Ovary (tissue), 10 donors: ENCODE measurements at places on chromosomes 7 and 10. TPM values are rescaled to one million over a fixed set of nuclear protein-coding genes. Genes with fewer than 3 reads are reported as not detected.

GRCh38 chr7:73981933-73982332 lies 46.0 kb upstream of the ELN start:
- DNase-seq: no peak
- no peaks in the 10 kb centered on the region for H3K27me3 ChIP-seq
- H3K36me3 ChIP-seq: no peaks in the 10 kb centered on the region
- H3K4me3 ChIP-seq: no peak overlapping the region
- peaks cover 3% of the 10 kb centered on the region for H3K4me1 ChIP-seq
- no peak overlapping the region for H3K27ac ChIP-seq

The PKD2L1 gene
- total RNA-seq: not detected

DNA sequence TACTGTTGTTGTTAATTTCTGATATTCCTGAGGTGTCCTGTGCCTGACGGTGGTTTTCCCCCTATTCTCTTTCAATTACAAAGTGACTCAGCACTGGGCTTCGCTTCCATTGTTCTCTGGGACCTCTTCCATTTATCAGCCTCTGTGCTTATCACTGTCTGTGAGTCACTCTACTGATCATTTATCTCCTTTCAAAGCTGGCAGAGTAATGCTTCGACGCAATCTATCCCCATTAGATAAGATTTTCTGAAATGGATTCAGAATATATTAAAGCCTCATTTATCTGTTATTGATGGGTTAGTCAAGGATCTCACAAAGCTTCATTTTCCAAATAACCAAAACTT lies 679.2 kb downstream of the SDK1 start:
- H3K4me1 ChIP-seq: no peaks in the 10 kb centered on the region
- no peak overlapping the region for H3K4me3 ChIP-seq
- H3K27me3 ChIP-seq: no peaks in the 10 kb centered on the region
- H3K36me3 ChIP-seq: no peaks in the 10 kb centered on the region
- no peak for DNase-seq
- H3K27ac ChIP-seq: no peak overlapping the region

GRCh38 chr10:110035070-110035921 lies 27.5 kb downstream of the ADD3 start:
- DNase-seq: no peak
- no peak overlapping the region for H3K27ac ChIP-seq

DNA sequence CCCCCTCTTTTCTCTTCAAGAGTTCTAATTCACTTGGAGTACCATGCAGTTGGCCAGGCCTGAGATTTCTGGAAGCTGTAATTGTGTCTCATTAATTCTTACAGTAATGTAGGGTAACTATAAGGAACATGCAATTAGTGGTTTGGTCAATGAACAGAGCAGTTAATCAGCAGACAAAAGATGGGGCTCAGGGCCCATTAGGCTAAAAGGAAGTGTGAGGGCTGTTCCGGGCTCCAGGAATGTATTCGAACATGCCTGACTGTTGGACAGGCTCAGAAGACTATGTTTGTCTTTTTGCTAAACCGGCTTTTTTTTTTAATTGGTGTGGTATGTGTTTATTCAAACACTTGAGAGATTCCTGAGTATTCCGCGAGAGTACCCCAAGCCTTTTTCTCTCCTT lies 42.5 kb upstream of the FZD8 start:
- H3K27me3 ChIP-seq: no peaks in the 10 kb centered on the region
- no peaks in the 10 kb centered on the region for H3K36me3 ChIP-seq
- no peaks in the 10 kb centered on the region for H3K4me1 ChIP-seq
- H3K27ac ChIP-seq: no peak overlapping the region
- no peak overlapping the region for H3K4me3 ChIP-seq
- DNase-seq: no peak

The GBX1 gene
- not detected for total RNA-seq

GRCh38 chr7:141402277-141402996 lies 148.8 kb upstream of the AGK start:
- no peaks in the 10 kb centered on the region for H3K27me3 ChIP-seq
- no peaks in the 10 kb centered on the region for H3K4me1 ChIP-seq
- no peak overlapping the region for H3K27ac ChIP-seq

DNA sequence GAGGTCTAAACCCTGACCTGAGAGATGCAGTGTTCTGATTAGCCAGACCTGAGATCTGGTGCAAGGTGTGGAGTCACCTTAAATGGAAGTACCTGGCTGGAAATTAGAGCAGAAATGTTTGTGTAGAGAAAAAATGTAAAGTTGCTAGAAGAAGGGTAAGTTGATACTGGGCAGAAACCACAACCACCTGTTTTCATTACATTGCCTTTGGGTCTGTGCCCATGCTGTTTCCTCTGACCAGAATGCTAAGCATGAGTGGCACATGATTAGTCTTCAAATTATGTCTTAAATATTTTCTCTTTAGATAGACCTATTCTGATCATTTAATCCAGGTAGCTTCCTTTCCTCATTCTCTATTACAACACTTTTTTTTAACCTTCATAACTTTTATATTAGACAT lies 69.0 kb downstream of the CASD1 start:
- no peaks in the 10 kb centered on the region for H3K4me1 ChIP-seq
- H3K36me3 ChIP-seq: no peaks in the 10 kb centered on the region
- H3K4me3 ChIP-seq: no peak overlapping the region
- no peak overlapping the region for H3K27ac ChIP-seq

DNA sequence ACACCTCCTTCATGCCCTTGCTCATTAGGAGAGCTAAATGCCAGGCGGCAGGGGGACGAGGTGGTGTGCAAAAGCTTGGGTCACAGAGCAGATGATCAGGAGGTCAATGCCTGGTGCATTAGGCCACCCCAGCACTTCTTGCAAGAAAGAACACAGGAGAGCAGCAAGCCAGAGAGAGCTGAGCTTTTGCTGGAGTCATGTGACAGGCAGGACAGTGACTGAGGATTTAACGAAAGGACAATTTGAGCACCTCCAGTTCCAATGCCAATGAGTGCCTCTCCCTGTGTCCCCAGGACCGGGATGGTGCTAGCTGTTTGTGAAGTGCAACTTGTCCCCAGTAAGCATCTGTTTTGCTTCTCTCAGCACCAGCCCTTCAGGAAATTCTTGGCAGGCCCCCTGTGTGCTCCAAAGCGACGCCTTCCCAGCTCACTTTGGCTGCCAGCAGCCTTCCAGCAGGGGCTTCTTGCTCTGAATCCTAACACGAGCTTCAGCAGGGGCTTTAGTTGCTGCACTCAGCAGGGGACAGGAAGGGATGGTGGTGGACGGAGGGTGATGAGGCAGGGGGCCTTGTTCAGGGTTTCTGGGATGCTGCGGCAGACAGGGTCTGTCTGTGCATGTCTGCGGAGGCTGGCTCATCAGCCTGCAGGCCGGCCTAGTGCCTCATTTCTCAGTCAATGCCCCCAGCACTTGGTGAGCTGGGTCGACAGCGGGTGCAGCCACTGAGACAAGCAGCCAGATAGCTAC lies 368.1 kb downstream of the RPS24 start:
- DNase-seq: no peak
- no peaks in the 10 kb centered on the region for H3K36me3 ChIP-seq
- no peak overlapping the region for H3K27ac ChIP-seq
- peaks cover 3% of the 10 kb centered on the region for H3K4me1 ChIP-seq

- no peak overlapping the region for H3K4me3 ChIP-seq
- DNase-seq: no peak
- H3K4me1 ChIP-seq: no peaks in the 10 kb centered on the region
Measured at GRCh38 chr7:97298561-97298960, 181.1 kb downstream of the SDHAF3 start.

The SPDYE1 gene
- 0.13 TPM for total RNA-seq

The ANXA8 gene
- 0.63 TPM for total RNA-seq

- DNase-seq: no peak
- no peak overlapping the region for H3K27ac ChIP-seq
- no peaks in the 10 kb centered on the region for H3K4me1 ChIP-seq
Measured at GRCh38 chr10:99860466-99860865, 78.0 kb downstream of the ABCC2 start.

DNA sequence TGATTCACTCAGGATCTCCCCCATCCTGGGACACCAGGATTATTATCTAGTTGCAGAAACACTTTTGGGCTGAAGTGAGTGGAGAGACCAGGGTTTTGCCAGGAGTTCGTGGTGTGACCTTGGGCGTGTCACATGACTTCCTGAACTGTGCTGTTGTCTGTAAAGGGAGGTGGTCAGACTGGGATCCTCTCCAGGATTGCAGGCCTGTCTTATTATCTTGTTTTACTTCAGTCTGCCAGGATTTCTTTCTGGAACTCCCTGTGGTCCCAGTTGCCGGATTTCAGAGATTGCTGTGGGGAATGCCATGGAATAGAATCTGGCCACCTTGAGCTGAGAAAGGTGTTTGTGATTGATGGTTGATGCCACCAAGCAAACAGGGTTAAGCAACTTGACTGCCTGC lies 35.8 kb downstream of the CRCP start:
- DNase-seq: peak; percentile 87
- peak overlapping the region; percentile 66 for H3K27ac ChIP-seq
- no peaks in the 10 kb centered on the region for H3K27me3 ChIP-seq
- H3K36me3 ChIP-seq: no peaks in the 10 kb centered on the region

DNA sequence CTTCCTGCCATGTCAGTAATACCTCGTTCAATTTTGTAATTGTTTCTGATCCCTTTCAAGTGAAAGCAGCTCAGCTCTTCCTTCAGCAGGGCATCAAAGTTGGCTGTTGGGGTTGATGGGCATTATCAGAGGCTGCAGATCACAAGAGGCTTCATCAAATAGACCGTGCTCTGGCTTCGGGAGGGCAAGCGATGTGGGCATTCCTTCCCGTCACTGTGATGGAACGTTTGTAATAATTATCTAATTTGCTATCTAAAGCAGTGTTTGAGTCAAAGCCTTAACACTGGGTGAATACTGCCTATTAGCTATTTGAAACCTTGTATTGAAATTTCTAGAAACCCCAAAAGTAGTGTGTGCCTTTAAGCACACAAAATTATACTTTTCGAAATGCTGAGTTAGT lies 170.1 kb downstream of the OTUD1 start:
- no peak for DNase-seq

The TMEM106B gene
- total RNA-seq: 39.7 TPM

DNA sequence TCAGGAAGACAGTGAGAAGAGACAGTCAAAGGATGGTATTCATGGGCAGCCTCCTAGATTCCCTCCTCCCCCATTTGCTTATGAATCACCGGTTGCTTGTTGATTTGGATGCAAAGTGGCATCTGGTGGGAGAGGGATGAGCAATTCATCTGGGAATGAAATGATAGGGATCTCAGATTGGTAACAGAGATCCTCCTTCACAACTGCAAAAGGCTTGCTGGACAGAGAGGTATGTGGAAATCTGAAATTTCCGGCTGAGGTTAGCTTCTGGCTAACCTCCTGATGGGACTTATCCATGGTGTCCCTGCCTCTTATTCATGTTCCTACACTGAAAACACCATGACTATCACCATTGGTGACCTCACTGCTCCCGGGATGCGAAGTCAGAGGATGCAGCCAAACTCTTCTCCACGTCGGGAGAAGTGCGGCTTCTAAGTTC lies 48.4 kb upstream of the PODXL start:
- H3K27ac ChIP-seq: no peak overlapping the region
- no peaks in the 10 kb centered on the region for H3K27me3 ChIP-seq
- H3K4me1 ChIP-seq: no peaks in the 10 kb centered on the region
- no peaks in the 10 kb centered on the region for H3K36me3 ChIP-seq
- no peak overlapping the region for H3K4me3 ChIP-seq

The RBP3 gene
- not detected for total RNA-seq

The CDHR3 gene
- 5.8 TPM for total RNA-seq

DNA sequence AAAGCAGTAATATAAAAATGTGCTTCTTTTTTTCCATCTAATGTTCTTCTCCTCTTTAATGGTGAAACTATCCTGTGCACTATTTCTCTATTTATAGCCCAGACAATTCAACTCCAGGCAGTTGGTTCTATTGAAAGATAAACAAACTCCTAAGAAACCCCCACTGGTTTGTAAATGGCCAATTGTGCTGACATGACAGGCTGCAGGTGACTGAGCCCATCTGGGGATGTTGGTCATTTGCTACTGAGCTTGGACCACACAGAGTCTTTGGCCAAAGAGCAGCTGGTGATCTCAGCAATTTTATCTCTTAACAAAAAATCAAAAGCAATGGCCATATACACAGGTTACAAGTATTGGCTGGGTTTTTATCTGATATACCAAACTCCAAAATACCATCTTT lies 631.8 kb upstream of the CELF2 start:
- no peak overlapping the region for H3K27ac ChIP-seq
- DNase-seq: no peak
- no peaks in the 10 kb centered on the region for H3K36me3 ChIP-seq
- no peaks in the 10 kb centered on the region for H3K27me3 ChIP-seq
- no peaks in the 10 kb centered on the region for H3K4me1 ChIP-seq

GRCh38 chr7:158273138-158273651 lies 314.4 kb downstream of the PTPRN2 start:
- H3K27me3 ChIP-seq: no peaks in the 10 kb centered on the region
- no peaks in the 10 kb centered on the region for H3K4me1 ChIP-seq
- no peak for DNase-seq

The NME8 gene
- total RNA-seq: not detected

DNA sequence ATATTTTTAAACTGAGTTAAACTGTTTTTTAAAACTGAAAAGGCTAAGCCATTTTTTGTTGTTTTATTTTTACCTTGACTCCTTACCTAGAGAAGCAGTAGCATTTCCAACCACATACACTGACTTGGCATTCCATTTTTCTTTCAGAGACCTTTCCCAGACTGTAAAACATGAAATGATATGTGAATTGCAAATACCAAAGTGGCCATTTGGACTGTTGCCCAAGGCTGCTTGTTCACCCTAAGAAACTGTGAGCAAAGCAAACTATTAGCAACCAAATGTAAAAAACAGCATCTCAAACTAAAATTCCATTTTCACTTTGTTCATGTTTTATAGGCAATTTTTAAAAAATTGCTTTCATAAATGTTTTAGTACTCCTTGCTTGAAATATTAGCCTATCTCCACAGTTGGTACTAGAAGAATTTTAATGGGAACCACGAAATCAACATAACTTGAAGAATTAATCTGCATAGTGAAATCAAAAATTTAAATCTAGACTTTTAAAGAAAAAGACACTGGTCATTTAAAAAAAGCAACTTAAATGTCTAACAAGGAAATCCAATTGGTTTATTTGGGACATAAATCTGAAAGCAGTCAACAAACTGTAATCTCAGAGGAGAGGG lies 10.8 kb downstream of the UROS start:
- H3K4me1 ChIP-seq: peaks cover 2% of the 10 kb centered on the region
- H3K4me3 ChIP-seq: no peak overlapping the region
- no peaks in the 10 kb centered on the region for H3K27me3 ChIP-seq

The HOXA6 gene
- total RNA-seq: 0.43 TPM

The SLC13A1 gene
- not detected for total RNA-seq

GRCh38 chr7:27523321-27523720 lies 139.4 kb downstream of the HIBADH start:
- no peaks in the 10 kb centered on the region for H3K36me3 ChIP-seq
- no peak overlapping the region for H3K4me3 ChIP-seq
- no peaks in the 10 kb centered on the region for H3K4me1 ChIP-seq
- DNase-seq: no peak
- no peak overlapping the region for H3K27ac ChIP-seq

DNA sequence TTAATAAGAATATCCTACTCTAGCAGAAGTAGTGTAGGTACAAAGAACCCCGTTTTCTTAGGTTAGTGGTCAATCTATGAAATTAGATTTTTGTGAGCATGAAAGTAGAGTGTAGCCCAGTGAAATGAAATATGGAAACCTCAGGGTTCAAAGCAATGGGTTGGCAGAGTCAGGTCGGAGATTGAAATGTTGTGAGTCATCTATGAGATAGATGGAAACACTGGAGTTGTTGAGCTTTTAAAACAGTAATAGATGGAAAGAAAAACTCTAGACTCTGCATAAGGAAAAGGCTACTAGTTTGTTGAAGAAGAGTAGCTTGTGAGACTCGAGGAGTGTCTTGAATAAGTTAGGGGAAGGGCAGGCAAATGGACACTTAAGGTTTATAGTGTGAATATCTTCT lies 251.9 kb downstream of the EXOC4 start:
- no peaks in the 10 kb centered on the region for H3K27me3 ChIP-seq
- DNase-seq: no peak
- no peaks in the 10 kb centered on the region for H3K4me1 ChIP-seq
- no peaks in the 10 kb centered on the region for H3K36me3 ChIP-seq
- H3K4me3 ChIP-seq: no peak overlapping the region
